Dermis microvascular lymphatic vessel endothelial cell (primary cell): ENCODE measurements at places on chromosomes 2 and 18. TPM values are rescaled to one million over a fixed set of nuclear protein-coding genes. Genes with fewer than 3 reads are reported as not detected.

Gene PSTPIP2
- 0.63 and 0.64 TPM in 2 replicates for total RNA-seq

Gene RUFY4
- not detected in 2 replicates for total RNA-seq

Gene IAH1
- 37.0 and 38.3 TPM in 2 replicates for total RNA-seq

Gene ECEL1
- total RNA-seq: under 0.01 TPM in 1 of 2 replicates, not detected in the other

DNA sequence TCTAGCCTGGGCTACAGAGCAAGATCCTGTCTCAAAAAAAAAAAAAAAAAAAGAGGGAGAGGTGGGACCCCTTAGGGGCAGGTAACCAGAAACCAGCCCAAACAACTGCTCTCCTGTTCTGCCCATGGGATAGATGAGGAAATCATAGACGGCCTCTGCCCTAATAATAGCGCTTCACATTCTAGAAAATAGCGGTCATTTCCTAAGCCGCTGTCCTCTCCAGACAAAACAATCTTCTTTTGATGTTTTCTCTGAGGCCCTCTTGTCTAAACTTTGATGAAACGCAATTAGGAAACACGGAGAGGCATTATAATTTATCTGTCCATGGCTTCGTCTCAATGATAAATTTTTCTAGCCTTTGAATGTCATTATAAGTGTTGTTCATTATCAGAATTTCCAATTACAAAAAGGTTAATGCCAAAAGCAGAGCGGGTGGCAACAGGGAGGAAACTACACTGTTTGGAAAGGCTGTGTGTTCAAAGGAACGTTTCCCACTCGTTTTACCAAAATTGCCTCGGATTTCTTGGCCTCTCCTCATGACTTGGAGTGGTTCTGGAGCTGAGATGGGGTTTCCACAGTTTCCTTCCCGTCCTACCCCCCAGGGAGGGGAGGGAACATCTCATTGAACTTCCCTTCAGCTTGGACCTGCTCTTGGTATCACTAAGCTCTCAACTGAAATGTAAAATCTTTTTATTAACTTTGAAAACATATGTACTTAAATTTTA, 151.6 kb upstream of the ZNF236 start:
- no peak for DNase-seq

DNA sequence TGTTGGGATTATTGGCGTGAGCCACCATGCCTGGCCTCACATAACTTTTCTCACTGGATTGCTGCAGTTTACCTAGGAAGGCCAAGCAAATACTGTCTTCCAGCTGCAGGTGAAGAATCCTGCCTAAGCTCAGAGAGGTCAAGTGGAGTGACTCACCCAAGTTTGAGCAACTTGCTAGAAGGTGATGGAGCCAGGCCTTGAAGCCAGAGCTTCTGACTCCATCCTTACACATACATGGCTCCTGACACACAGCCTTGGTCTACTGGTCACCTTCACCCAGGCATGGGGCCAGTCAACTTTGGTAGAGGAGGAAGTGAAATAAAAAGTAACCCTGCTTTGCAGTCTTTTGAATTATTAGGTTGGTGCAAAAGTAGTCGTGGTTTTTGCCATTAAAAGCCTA, 93.5 kb downstream of the VWA3B start:
- DNase-seq: no peak

GRCh38 chr18:45712061-45712460, 11.9 kb upstream of the SLC14A1 start:
- no peak for DNase-seq

DNA sequence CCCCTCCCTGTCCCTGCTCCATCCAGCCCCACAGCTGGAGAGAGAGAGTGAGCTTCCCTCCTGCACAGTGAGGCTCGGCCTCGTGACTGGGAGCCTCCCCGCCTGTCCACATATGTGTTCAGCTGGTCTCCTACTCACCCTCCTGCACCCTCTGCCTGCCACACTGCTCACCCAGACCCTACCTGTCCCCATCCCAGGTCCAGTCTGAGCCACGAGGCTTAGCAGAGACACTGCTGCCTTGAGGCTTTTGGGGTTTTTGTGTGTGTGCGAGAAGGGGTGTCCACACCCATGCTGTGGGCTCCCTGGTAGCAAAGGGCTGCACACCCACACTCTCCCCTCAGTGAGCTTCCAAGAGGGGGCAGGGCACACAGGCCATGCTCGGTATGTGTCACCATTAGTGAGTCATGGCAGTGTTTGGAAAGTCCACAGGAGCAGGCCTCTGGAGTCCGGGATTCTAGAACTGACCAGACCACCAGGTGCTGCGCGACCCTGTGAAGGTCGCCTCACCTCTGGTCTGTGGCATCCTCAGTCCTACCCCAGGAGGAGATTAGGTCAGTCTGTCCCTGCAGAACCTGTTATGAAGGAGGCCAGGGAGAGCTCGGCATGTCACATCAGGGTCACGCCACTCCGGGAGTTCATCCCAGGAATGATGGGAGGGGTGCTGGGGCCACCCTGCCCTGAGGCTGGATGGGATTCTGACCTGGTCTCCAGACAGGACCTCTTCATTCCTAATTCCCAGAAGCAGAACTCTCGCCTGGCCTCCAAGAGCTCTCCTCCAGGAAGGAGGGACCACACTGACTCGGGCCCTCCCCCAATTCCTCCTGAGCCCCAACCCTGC, 39.9 kb upstream of the SMAD7 start:
- peak; percentile 9 for DNase-seq

DNA sequence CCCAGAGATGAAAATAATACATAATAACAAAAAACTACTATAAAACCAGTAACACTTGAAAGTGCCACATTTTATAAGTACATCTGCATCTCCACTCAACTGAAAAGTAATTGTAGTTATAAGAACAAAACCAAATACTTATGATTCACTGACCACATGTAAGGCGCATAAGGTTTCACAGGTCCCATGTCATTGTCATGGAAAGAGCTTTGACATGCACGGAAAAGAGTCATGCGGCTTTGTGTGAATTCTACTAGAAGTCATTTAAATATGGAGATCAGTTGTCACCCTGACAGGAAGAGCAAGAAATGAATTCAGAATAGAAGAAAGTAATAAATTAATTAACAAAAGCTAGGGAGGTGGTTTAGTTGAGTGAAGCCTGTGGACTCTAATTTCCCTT, 459.1 kb downstream of the CDH2 start:
- DNase-seq: no peak

- DNase-seq: no peak
These were observed 9.2 kb downstream of the GRP start for GRCh38 chr18:59229191-59229590.

- no peak for DNase-seq
These were observed 58.6 kb downstream of the TSHZ1 start for GRCh38 chr18:75269124-75269680.

DNA sequence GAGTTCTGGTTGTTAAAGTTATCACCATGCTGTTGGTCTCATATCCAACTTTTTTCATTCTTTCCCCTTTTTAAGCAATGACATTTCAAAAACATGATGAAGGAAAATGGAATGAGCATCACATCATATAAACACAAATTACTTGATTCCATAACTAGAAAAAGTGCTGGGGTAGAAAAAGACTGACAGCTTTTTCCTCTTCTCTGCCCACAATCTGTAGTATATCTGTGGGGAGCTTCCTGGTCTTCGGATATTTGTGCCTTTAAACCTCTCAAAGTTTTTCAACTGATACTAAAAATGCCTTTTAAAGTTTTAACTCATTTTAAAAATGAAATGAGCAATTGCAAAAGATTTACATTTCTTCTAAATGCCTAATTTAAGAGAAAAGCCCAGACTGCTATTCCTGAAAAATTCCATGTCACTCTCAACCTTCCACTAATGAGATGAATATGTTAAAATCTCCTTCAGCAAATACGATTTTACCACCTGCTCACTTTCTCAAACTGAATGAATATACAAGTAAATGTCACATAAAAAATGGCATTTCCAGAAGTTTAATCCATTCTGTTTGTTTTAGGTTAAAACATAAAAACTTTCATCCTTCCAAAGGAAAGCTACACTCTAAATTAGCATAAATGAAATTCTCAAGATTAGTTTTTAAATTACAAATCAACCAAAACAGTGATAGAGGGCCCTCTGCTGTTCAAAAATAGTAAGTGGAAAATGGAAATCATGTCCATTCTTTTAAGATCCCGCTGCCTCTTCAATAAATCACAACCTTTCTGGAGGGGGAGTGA, 2.1 kb downstream of the DNAH7 start:
- peak; percentile 30 for DNase-seq

- no peak for DNase-seq
These were observed 1694.1 kb upstream of the CELF4 start for GRCh38 chr18:39259736-39260135.

GRCh38 chr2:74259191-74259590, 60.8 kb downstream of the MTHFD2 start:
- DNase-seq: no peak

DNA sequence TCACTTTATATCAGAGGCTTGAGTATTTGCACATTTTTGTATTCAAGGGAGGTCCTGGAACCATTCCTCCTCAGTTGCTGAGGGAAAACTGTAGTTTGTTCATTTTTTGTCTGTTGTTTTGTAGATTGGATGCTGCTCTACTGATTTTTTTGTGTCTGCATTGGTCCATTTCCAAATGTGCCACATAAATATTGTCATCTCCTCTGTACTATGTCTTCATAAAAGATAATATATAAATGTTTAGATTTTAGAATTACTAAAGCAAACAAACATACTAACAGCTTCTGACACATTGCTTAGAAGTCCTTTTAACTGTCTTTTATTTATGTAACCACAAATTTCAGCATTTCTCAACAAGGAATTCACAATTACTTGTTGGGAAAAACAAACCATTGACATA, 356.8 kb downstream of the PLCL1 start:
- DNase-seq: no peak
